Uterus (tissue), 4 donors: ENCODE measurements at places on chromosomes 2 and 18. TPM values are rescaled to one million over a fixed set of nuclear protein-coding genes. Genes with fewer than 3 reads are reported as not detected.
A peak's percentile ranks its signal among the peaks of the same experiment; 100 is the strongest.

TFPI gene
- total RNA-seq: 135 TPM

DNA sequence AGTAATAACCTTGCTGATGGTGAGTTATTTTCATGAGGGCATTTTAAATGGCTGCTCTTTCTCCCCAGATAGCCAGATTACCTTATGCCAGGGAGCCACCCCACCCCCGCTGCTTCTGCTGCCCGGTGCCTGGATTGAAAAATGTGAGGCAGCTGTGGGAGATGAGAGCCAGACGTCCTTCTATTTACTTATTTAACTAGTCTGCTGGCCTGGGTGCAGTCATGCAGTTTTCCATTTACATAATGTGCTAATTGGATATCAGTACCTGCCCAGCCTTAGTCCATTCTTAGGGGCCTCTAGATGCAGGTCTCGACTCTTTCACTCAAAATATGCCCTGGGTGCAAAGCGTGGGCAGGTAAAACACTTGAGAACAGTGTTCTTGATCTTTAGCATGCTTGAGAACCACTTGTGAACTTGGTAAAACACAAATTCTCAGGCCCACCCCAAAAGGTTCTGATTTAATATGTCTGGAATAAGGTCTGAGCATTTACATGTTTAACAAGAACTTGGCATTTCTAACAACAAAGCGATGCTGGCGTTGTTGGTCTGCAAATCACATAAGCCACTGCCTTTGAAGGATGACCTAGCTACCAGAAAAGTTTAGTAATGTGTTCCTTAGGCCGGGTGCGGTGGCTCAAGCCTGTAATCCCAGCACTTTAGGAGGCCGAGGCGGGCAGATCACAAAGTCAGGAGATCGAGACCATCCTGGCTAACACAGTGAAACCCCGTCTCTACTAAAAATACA is 154.3 kb downstream of the NRP2 start:
- H3K4me3 ChIP-seq: no peak overlapping the region
- DNase-seq: peak; percentile 61
- H3K27ac ChIP-seq: peak overlapping the region; percentile 79
- H3K4me1 ChIP-seq: no peaks in the 10 kb centered on the region
- H3K27me3 ChIP-seq: no peaks in the 10 kb centered on the region

UGT1A3 gene
- not detected for total RNA-seq

SERPINB4 gene
- total RNA-seq: not detected

- no peak overlapping the region for H3K27ac ChIP-seq
- H3K4me3 ChIP-seq: no peak overlapping the region
- no peak for DNase-seq
- H3K36me3 ChIP-seq: no peaks in the 10 kb centered on the region
- no peaks in the 10 kb centered on the region for H3K27me3 ChIP-seq
These were observed 58.3 kb upstream of the GALNT3 start for GRCh38 chr2:165852394-165852793.

DNA sequence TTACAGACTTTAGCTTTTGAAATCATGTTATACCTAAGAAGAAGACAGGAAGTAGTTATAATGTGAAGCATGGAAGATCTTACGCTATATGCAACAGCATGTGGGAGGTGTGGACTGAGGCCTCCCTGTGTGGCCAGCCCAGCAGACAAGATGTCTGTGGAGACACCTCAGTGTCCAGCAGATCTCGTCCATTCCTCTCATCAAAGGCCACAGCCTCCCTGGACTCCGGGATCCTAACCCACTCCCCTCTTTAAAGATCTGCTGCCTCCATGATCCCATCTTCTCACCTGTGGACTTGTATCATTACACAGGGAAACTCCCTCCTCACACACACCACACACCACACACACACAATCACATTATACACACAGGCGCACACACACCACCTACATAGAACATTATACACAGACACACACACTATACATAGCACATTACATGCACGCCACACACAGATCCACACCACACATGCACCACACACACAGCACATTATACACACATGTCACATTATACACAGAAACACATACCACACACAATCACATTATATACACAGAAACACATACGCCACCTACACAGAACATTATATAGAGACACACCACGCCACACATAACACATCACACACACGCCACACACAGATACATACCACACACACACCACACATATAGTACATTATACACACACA is 89.5 kb downstream of the PXDN start:
- no peak overlapping the region for H3K4me3 ChIP-seq
- no peaks in the 10 kb centered on the region for H3K36me3 ChIP-seq

DNA sequence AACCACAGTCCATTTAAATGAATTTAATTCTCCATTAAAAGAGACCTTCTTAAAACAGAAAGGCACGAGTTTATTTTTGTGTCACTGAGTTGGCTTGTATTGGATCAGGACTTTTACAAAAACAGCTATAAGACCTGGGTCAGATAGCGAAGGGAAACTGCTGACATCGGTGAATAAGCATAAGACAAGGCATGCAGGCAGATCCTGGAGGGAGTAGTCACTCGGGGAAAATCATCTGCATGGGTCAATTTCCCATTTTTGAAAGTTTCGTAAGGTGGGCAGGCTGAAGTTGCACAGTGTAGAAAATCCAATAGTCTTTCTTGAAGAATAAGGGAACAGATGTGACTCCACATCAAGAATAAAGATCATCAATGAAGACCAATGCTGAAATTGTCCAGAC is 12.9 kb downstream of the IL36B start:
- DNase-seq: no peak
- no peaks in the 10 kb centered on the region for H3K4me1 ChIP-seq
- H3K27ac ChIP-seq: no peak overlapping the region
- H3K36me3 ChIP-seq: no peaks in the 10 kb centered on the region
- H3K4me3 ChIP-seq: no peak overlapping the region
- H3K27me3 ChIP-seq: no peaks in the 10 kb centered on the region

DNA sequence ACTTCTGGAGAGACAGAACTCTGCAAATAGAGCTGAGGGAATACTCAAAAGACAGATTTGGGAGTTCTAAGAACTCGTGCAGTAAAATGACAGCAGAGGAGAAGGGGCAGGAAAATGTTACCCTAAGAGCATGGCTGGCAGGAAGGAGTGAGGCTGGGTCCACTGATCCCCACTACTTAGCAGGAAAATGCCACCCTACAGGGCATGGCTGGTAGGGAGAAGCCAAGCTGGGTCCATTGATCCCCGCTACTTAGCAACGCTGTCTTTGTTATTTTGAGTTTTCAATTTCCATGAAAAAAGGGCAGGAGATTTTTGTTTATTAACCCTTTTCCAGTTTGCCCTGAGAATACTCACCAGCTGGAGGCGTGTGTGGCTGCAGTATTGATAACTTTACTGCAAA is 100.3 kb upstream of the TMEM200C start:
- no peaks in the 10 kb centered on the region for H3K27me3 ChIP-seq
- no peak overlapping the region for H3K4me3 ChIP-seq
- no peak overlapping the region for H3K27ac ChIP-seq
- no peaks in the 10 kb centered on the region for H3K4me1 ChIP-seq

DNA sequence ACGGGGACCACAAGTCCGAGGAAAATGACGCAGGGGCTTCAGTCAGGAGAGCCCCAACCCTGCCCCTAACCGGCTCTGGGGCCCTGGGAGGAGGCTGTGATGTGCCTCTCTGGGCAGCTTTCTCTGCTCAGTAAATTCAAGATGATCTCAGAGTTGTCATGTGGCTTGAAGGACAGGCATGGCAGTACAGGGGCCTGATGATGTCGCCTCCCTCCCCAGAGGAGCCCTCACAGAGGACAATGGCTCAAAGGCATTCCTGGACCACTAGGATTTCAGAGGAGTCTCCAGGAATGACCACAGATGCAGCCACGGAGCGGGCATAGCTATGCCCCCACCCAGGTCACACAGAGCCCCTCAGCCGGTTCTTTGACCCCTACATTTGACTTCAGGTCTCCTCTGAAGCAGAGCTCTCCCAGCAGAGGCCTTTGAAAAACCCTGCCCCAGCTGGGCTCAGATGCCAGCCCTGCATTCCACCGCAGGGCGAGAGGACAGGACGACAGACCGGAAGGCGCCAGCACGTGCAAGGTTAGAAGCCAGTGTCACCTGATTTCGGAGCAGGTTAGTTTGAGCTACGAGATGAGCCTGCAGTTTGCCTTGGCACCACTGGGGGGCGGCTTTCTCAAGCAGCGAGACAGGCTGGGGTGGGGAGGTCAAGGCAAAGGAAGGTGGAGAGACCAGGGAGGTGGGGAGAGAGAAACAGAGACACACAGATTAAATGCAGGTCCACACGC is 39.2 kb downstream of the BIN1 start:
- H3K27ac ChIP-seq: peak overlapping the region; percentile 85
- peaks cover 3% of the 10 kb centered on the region for H3K4me1 ChIP-seq
- no peaks in the 10 kb centered on the region for H3K36me3 ChIP-seq

DNA sequence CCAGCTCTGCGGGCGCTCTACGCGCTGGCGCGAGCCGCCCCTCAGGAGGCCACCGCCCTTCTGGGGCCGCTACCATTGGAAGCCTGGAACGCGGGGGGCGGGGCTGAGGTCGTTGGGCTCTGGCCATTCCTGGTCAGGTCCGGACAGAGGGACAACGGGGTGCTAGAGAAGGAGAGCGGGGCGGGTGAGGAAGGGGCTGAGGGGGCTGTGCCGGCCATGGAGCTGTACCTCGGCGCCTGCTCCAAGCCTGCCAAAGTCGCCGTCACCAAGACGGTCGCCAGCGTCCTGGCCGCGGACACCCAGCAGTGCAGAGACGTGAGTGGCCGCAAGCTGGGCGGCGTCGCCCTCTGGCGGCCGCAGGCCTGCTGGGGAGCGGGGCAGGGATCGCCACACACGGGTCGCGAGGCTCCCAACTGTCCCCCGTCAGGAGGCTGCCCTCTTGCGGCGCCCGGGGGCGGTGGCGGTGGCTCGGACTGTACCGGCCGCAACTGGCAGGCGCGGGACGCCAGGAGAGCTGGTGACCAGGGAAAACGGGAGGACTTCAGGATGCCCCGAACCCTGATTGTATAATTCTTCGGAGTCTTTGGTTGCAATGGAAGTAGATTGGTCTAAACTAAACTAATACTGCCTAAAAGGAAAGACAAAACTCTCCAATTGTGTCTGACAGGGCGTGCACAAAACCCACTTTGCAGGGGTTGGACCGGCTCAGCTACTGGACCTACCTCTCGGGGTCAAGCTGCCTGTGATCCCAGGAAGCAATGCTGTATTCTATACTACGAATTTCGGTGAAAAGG is at the start of gene FSIP2:
TSS of gene FSIP2 (plus strand) at position 126 of the 794 bp plus-strand sequence. CDS start at position 217, 91 bp downstream.
- H3K27me3 ChIP-seq: no peaks in the 10 kb centered on the region
- no peaks in the 10 kb centered on the region for H3K36me3 ChIP-seq
- no peaks in the 10 kb centered on the region for H3K4me1 ChIP-seq
- H3K4me3 ChIP-seq: no peak within 1 kb of the TSS
- DNase-seq: peak; percentile 11

COL3A1 gene
- 113 TPM for total RNA-seq

DNA sequence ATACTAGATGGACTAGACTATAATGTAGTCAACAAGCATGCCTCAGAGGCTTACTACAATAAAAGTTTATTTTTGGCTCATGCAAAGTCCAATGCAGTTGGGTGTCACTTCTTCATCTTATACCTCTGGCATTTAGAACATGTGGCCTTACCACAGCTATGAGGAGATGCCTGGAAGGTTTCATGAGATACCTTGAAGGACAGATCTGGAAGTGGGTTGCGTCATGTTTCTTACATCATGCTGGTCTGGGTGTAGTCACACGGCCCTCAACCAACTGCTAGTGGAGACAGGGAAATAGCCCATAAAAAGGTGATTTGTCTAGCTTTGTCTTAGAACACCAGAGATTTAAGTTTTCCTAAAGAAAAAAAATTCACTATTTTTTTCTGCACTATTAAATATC is 91.7 kb upstream of the MMADHC start:
- H3K36me3 ChIP-seq: no peaks in the 10 kb centered on the region
- no peak overlapping the region for H3K4me3 ChIP-seq
- no peaks in the 10 kb centered on the region for H3K4me1 ChIP-seq
- DNase-seq: no peak
- H3K27me3 ChIP-seq: no peaks in the 10 kb centered on the region

FAM110C gene
- 11.9 TPM for total RNA-seq

DNA sequence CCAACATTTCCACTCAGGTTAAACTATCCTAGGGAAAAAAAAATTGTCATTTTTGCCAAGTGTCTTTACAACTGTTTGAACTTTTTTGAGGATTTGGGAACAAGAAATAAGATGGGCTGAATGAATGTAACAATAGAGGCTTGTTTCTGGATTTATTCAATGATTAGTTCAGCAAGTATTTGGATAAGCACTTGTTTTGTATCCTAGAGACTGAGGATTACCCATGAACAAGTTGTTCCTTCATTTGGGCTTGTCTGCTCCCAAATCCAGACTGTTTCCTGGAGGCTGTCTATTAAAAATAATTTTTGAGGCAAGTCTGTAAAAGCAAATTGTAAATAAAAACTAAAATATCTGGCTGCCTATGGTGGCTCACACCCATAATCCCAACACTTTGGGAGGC is 62.0 kb upstream of the CSRNP3 start:
- no peak overlapping the region for H3K4me3 ChIP-seq
- no peaks in the 10 kb centered on the region for H3K27me3 ChIP-seq
- H3K4me1 ChIP-seq: no peaks in the 10 kb centered on the region
- DNase-seq: no peak
- peak overlapping the region; percentile 24 for H3K27ac ChIP-seq

- H3K4me3 ChIP-seq: no peak overlapping the region
- H3K27me3 ChIP-seq: no peaks in the 10 kb centered on the region
- no peaks in the 10 kb centered on the region for H3K4me1 ChIP-seq
- no peak for DNase-seq
- no peak overlapping the region for H3K27ac ChIP-seq
- no peaks in the 10 kb centered on the region for H3K36me3 ChIP-seq
These were observed 20.5 kb downstream of the THAP4 start for GRCh38 chr2:241616168-241617125.

GRCh38 chr2:122156176-122156890 is 400.9 kb downstream of the TSN start:
- DNase-seq: no peak
- H3K27ac ChIP-seq: no peak overlapping the region
- H3K4me1 ChIP-seq: no peaks in the 10 kb centered on the region
- H3K4me3 ChIP-seq: no peak overlapping the region

GRCh38 chr2:10750610-10751009 is 29.2 kb downstream of the ATP6V1C2 start:
- no peak overlapping the region for H3K4me3 ChIP-seq
- H3K4me1 ChIP-seq: no peaks in the 10 kb centered on the region
- no peak for DNase-seq

GRCh38 chr2:182316950-182317349 is 109.9 kb downstream of the PDE1A start:
- H3K36me3 ChIP-seq: no peaks in the 10 kb centered on the region
- H3K27ac ChIP-seq: no peak overlapping the region
- no peaks in the 10 kb centered on the region for H3K4me1 ChIP-seq
- no peak for DNase-seq
- no peaks in the 10 kb centered on the region for H3K27me3 ChIP-seq

DNA sequence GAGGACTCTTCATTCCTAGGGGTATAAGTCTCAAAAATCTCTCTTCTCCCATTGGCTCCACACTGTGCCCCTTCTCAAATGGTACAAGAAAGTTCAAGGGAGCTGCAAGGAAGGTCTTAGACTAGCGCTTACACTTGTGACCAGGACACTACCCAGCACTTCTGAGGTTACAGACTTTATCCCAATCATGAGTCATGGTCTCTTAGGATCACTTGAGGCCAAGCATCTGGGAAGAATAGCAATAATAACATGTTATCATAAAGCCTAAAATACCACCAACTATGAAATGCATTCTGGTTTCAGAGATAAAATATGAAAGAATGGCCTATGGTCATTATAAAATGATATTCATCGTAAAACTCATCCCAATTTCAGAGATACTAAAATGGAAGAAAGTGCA is 309.9 kb upstream of the PKDCC start:
- H3K27me3 ChIP-seq: no peaks in the 10 kb centered on the region
- DNase-seq: no peak
- no peak overlapping the region for H3K27ac ChIP-seq
- H3K36me3 ChIP-seq: no peaks in the 10 kb centered on the region
- no peaks in the 10 kb centered on the region for H3K4me1 ChIP-seq

GRCh38 chr2:20986024-20986939 is 57.6 kb downstream of the APOB start:
- DNase-seq: peak; percentile 41
- H3K4me1 ChIP-seq: peaks cover 8% of the 10 kb centered on the region
- H3K4me3 ChIP-seq: no peak overlapping the region
- H3K27me3 ChIP-seq: no peaks in the 10 kb centered on the region
